Fibroblast of villous mesenchyme (primary cell): ENCODE measurements at places on chromosomes 4 and X. TPM values are rescaled to one million over a fixed set of nuclear protein-coding genes. Genes with fewer than 3 reads are reported as not detected.

Gene RBM47
- 0.64 and 0.86 TPM in 2 replicates for total RNA-seq

Gene GLRB
- 6.8 and 16.4 TPM in 2 replicates for total RNA-seq

Gene SATL1
- total RNA-seq, result under 0.01 TPM in 1 of 2 replicates, not detected in the other

Gene OCIAD1
- 81.5 and 123 TPM in 2 replicates for total RNA-seq

DNA sequence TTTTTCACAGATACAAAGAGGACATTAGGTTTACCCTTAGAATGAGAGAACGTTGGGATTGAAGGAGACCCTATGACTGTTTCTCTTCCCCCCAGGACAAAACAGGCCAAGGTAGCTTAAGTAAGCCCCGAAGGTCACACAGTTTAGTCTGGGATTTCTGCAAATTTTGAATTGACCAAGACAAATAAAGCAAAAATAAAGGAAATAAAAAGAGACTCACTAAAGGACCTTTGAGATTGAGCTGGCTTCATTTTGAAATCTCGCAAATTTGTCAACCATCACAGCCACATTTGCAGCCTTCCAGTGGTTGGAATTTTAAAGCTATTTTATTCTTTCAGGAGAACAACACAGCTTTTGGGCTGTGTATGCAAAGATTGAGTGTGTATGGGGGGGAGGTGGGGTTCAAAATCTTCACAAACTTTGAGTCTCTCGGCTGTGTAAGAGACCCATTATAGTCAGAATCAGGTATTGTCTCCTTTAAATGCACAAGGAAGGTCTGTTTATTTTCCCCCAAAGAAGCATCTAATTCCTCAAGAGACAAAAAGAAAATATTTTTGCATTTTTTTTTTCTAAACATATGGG lies 4.2 kb downstream of the TMSB4X start:
- DNase-seq, result no peak

DNA sequence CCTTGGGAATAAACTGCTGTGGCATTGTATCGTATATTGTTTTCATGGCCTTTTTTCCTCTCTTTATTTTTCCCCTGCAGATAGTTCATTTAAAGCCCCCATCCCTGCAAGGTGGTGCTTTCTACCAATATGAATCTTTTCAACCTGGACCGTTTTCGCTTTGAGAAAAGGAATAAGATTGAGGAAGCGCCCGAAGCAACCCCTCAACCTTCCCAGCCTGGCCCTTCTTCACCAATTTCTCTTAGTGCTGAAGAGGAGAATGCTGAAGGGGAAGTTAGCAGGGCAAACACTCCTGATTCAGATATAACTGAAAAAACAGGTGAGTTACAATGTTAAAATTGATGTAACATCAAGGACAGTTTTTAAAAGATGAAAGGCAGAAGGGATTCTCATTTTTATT lies 601 bp downstream of the SMARCAD1 start:
- peak; percentile 9 for DNase-seq

- DNase-seq, result no peak
Observed at GRCh38 chrX:110052303-110052702, 49.4 kb downstream of the TMEM164 start.

DNA sequence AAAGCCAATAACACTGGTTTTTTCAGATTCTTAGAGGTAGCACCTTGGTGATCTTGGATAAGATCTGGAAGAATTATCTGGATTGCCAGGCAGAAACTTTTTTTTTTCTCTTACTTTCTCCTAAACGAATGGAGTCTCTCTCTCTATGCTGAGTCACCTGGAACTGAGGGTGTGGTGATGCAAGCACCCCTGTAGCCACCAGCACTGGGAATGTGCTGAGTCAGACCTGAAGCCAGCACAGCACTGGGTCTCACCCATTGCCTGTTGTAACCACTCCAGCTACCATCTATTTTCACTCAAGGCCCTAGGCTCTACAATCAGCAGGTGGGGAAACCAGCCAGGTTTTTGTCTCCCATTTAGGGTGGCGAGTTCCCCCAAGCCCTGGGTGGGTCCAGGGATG lies 923.8 kb downstream of the RAPGEF2 start:
- no peak for DNase-seq

GRCh38 chr4:123477711-123478209 lies 81.2 kb downstream of the SPRY1 start:
- peak; percentile 34 for DNase-seq

DNA sequence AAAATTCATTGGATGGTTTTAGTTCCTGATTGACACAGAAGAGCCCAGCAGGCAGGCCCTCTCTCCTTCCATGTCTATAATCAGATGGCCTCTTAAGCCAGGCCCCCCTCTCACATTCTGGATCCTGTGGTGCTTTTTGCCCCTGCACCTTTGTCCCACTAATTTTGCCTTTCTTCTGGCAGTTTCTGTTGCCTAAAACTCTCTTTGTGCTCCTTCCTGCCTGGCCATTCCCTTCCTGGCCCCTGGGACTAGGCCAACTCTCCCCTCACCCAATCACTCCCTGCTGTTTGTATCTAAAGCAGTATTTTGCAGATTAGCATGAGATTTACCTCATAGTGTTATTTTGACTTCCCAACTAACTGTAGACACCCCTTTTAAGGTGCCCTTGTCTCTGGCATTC lies 42.7 kb upstream of the DDX3X start:
- no peak for DNase-seq
